Psoas muscle (tissue), 8 donors: ENCODE measurements at places on chromosomes 1 and 21. TPM values are rescaled to one million over a fixed set of nuclear protein-coding genes. Genes with fewer than 3 reads are reported as not detected.

DNA sequence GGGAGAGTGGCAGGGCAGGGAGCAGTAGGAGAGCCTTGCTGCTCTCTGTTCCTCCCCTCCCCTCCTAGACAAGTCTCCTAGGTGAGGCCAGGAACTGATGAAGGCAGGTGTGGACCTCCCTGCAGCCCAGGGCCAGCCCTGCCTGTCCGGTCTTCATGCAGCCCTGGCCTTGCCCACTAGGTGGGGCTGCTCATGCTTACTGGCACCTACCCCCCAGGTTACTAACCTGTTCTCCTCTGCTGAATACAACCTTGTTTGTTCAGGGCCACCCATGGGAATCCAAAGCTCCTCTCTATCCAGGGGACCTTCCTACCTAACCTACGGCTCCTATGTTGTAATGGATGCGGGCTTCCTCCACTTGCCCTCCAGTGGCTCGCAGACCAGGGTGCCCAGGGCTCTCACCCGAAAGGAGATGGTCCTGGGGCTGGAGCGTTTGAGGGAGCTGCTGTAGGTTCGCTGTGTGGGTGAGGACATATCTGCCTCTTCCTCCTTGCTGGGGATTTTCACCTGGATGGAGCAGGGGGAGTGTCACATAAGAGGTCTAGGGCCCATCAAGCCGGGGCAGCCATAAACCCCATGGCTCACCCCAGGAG lies 7.9 kb upstream of the TNNT2 start:
- peak; percentile 57 for DNase-seq

- no peak for DNase-seq
Observed at GRCh38 chr1:214448536-214448935, 102.9 kb downstream of the PTPN14 start.

- no peak for DNase-seq
Observed at GRCh38 chr1:223780318-223780717, 65.4 kb downstream of the TP53BP2 start.

DNA sequence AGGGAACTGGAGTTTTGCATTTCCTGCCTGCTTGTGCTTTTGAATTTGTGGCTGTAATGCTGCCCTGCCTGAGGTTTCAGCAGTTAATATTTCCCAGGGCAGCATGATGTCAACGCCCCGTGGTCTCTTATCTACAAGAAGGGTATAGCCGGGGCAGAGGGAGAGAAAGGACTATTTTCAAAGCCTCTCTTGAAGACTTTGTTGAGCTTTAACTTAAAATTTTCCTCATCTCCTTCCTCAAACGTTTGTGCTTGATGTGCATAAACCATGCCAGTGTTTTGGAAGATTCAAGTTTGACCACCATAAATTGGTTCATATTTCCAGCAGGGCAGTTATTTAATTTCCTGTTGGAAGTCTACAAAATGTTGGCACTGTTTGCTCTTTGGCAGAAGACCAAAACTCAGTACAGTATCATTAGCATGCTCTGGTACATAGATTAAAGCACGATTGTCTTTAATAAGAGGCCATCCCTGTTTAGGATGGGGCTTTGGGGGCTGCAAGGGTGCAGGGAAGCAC lies 43.4 kb downstream of the ROR1 start:
- no peak for DNase-seq

DNA sequence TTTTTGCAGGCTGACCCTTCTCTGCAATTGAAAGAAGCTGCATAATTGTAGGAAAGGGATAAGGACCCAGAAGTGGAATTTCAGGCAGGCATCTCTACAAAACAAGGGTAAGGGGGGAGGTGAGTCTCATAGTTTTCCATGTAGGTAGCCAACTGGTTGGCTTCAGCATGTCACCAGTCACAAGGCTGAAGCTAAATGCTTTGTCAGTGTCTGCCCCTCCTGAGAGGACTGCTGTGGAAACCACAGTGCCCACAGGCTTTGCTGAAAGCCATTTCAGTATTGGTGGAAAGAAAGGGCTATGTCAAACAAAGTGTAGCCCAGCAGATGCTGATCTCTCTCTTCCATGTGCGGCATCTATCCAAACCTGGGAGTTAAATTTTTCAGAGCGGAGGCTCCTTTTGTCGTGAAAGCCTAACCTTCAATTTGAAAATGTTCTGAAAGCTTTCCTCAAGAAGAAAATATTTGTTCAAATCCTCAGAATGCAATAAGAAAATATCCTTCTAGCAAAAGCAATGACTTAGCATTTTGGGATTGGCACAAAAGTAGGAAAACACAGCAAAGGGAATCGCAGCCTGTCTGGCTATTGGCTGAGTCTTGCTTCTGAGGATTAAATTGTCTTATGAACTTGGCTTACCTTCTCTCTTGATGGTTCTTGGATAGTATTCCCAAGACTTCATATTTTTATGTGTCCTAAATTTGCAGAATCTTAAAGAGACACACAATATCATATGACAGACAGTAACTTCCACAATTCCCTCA lies 591.7 kb downstream of the PLPP3 start:
- no peak for DNase-seq

DNA sequence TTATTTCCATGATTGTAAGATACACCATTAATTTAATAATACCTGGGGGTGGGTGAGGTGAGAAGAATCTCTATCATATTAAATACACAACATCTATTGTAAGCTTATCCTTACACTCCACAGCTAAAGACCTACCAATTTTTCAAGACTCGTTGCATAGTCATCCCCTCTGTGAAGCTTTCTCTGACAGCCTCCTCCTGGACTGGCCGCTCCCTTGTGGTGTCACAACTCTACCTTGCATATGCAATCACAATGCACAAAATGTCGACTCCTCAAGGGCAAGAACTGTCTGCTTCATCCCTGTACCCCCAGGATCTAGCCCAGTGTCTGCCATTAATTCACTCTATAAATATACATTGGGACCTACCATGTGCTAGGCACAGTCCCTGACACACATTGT lies 2.4 kb upstream of the PTGFRN start:
- DNase-seq = no peak

DNA sequence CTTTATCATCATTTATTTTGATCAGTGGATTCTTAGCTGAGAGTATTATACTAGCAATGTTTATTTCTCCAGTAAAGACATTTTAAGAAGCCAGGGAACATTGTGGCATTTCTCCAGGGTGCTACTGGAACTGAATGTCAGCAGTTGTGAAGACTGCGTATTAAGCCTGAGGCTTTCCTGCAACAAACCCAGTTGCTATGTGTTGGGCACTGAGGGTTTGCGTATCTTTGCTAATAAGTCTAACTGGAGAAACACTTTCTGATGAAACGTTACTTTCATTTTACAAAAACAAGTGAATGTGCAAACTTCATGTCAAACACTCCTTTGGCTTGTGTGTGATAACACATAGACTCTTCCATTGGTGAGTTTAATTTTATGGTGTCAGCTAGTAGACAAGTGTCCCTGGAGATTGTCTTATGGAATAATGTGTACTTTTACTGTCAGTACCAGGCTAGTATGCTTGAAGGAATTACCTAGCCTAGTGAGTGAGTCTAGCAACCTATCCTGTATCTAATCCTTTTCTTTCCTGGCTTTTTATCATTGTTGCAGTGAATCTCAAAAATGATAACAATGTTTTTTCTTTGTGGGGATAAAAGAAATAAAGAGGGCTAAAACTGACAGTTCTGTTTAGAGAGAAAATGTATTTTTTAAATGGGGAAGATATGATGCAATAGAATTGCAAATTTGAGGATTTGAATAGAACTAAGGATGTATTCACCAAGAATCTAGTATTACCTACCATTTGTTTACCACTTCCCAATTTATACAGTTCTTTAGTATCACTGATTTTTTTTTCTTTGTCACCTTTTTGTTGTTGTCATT lies 70.1 kb downstream of the MTR start:
- no peak for DNase-seq

DNA sequence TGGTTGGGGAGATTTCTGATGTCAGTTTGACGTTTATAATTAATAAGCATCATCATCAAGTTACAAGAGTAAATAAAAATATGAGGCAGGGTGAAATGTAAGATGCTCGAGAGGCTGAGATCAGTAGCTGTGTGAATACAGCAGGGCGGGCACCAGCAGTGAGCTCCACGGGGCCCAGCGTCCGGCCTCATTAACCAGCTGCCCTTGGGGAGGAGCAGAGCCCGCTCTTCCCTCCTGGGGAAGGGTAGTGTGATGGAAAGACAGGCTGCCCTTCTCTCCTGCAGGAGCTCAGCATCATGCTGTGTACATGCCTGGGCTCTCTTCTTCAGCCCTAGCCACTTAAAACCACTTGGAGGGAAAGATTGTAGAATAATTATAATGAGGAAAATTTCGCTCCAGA lies 23.4 kb downstream of the PDE9A start:
- DNase-seq = no peak

DNA sequence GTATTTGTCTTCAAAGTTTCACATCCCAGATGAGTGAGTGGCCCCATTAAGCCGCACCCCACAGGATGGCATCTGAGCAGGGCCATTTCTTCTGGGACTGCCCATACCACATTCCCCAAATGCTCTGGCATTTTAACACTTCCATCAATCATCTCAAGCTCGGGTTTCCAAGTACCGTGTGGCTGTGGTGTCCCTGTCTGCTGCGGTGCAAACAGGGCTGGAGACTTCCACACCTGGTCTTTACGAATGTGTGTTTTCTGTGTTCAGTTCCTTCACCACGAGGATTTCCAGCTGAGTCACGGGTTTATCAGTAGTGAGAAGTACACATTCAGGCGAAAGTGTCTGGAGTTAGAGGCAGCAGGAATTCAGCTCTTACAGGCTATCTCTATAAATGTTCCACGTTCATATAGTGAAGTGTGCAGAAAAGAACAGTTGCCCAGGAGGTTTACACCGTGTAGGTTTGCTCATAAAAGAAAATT lies 195.2 kb downstream of the RHOU start:
- DNase-seq = no peak

DNA sequence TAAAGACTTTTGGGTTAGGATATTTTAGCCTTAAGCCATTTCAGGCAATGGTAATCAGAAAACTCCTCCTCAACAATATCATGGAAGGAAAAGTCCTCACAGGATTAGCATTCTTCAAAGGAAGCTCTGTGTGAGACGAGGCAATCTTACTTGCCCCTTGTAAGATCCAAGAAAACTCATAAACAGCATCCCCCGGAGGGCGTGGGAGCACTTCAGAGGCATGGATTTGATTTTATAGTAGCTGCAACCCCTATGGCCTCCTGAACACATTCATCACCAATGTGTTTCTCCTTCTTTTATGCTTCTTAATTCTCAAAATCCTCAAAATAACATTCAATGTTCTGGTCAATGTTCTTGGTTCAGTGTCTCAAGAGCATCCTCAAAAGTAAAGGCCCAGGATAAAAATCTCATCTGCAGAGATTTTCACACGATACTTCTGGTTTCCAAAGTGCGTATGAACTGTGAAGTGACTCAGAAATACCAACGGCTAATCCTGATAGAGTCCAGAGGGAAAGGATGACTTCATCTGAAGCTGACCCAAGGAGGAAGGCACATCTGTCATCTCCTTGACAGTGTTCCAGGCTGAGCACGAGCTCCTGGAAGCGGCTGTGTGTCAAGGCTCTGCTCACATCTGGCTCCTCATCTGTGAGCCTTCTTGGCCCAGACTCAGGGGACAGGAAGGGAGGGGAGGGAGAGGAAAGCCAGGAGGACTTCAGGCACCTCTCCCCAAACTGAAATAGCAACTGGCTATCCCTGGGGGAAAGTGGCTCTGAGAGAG lies 49.3 kb upstream of the PSEN2 start:
- peak; percentile 91 for DNase-seq

- no peak for DNase-seq
Observed at GRCh38 chr1:206511362-206512057, 4.2 kb downstream of the RASSF5 start.

GRCh38 chr1:209768354-209768774 lies 12.5 kb downstream of the TRAF3IP3 start:
- DNase-seq = no peak

GRCh38 chr1:163912170-163912884 lies 590.6 kb downstream of the NUF2 start:
- no peak for DNase-seq

DNA sequence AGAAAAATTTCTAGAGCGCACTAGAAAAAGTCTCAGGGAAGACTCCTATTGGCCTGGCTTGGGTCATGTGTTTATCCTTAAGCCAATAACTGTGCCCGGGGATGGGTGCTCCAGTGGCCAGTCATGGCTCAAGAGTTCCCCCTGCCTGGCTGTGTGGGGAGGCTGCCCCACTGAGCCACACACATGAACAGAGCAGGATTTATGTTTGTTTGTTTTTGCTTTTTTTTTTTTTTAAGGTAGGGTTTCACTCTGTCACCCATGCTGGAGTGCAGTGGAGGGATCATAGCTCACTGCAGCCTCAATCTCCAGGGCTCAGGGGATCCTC lies 21.8 kb downstream of the EDN2 start:
- no peak for DNase-seq

DNA sequence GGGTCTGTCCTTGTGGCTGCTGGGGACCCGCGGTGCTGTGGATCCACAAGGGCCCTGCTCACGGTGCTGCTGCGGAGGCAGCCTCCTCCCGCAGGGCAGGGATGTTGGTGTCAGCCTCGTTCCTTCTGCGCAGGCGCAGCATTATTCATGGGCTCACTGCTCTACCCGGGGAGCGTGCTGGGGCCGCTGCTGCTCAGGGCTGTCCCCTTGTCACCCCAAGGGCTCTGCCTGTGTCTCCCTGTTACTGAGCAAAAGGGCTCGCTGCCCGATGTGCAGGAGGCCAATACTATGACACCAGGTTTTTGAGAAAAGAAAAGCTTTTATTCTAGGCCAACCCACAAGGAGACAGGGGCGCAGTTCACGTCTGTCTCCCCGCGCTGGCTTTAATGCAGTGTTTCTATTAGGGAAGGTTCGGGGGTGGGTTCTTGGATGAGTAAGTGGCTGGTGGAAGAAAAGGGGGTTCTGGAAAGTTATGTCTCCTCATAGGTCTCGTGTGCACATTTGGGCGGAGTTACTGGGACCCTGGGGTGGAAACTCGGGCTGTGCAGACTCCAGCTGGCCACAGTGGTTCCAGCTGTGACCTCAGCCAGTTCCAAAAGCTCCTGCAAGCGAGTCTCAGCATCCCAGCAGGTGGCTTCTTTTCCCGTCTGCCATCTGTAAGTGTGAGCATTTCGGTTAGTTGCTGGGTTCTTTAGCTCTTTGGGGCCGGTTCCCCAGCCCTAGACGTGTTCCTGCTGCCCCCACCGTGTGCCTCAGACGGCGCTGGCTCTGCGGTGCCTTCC lies 40.8 kb upstream of the LRRC3 start:
- no peak for DNase-seq

- DNase-seq = no peak
Observed at GRCh38 chr1:65668368-65668767, 124.3 kb upstream of the PDE4B start.

Gene VTCN1
- not detected for total RNA-seq

Gene KCNJ6
- total RNA-seq = not detected

Gene NHLH1
- total RNA-seq = not detected

Gene ATXN7L2
- 8.0 TPM for total RNA-seq

Gene AADACL4
- total RNA-seq = not detected

Gene RCSD1
- 9.9 TPM for total RNA-seq

Gene AXDND1
- total RNA-seq = not detected

Gene HFM1
- 3.1 TPM for total RNA-seq

Gene AMY1A
- not detected for total RNA-seq

Gene PLA2G5
- total RNA-seq = 1.2 TPM

Gene LYPLA2
- total RNA-seq = 24.0 TPM

Gene ITLN2
- not detected for total RNA-seq

Gene KCNE2
- 0.44 TPM for total RNA-seq

Gene OR10J1
- not detected for total RNA-seq
